Left lung (tissue), 14 donors: ENCODE measurements at places on chromosomes 12 and 14. TPM values are rescaled to one million over a fixed set of nuclear protein-coding genes. Genes with fewer than 3 reads are reported as not detected.

DNA sequence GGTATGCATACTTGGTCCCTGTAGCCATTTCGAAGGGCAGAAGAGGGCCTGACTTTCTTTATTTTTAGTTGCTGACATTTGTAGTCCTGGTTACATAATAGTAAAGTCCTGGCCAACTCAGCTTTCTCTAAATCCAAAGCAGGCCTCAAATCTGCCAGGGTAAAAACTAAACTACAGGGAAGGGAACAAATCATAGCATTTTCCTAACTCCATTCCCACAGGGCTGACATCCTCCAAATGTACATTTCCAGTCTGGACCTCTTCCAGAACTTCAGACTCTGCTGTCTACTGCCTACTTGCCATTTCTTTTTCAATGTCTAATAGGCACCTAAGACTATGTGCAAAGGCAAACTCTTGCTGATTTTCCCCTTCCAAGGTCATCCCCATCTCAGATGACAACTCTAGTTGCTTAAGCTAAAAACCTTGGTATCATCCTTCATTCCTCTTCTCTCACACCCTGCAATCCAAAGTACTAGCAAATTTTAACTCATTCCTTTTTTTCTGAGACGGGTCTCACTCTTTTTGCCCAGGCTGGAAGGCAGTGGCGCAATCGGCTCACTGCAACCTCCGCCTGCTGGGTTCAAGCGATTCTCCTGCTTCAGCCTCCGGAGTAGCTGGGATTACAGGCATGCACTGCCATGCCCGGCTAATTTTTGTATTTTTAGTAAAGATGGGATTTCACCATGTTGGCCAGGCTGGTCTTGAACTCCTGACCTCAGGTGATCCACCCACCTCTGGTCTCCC, 2.0 kb downstream of the DDIT3 start:
- no peak for DNase-seq

DNA sequence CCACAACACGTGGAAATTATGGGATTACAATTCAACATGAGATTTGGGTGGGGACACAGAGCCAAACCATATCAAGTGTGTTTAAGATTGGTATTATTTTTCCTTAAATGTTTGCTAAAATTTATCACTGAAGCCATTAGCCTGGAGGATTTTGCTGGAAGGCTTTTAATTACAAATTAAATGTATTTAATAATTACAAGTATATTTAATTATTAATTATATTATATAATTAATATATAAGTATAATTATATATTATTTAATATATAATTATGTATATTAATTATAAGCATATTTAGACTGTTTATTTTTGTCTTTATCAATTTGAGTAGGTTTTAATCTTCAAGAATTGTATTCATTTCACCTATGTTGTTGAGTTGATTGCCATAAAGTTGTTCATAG, 427.4 kb upstream of the FLRT2 start:
- DNase-seq: no peak

GRCh38 chr12:79435742-79436141, 255.0 kb downstream of the PAWR start:
- no peak for DNase-seq

GRCh38 chr12:22286569-22286968, 47.9 kb downstream of the ST8SIA1 start:
- no peak for DNase-seq

RFLNA gene
- polyA plus RNA-seq: 3.1 TPM

DNA sequence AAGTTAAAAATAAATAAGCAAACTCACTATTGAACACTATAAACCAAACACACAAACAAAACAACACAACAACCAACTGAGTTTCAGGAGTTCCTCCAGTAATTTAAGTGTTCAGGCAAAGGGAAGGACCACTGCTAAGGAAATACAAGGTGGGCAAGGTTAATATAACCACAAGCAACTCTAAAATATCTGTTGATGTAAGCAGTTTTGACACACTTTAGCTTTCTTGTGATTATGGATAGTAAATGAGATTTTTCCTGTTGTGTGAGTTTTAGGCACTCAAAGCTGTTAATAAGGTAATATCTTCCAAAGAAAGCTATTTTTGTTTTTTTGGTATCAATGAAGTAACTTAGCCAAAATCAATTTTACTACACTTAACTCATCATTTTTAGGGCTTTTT, 839.1 kb upstream of the FOXG1 start:
- no peak for DNase-seq

GRCh38 chr12:87988534-87988933, 40.7 kb downstream of the C12orf50 start:
- DNase-seq: no peak

- no peak for DNase-seq
These were observed 90.0 kb upstream of the TMEM263 start for GRCh38 chr12:106865683-106866082.

DNA sequence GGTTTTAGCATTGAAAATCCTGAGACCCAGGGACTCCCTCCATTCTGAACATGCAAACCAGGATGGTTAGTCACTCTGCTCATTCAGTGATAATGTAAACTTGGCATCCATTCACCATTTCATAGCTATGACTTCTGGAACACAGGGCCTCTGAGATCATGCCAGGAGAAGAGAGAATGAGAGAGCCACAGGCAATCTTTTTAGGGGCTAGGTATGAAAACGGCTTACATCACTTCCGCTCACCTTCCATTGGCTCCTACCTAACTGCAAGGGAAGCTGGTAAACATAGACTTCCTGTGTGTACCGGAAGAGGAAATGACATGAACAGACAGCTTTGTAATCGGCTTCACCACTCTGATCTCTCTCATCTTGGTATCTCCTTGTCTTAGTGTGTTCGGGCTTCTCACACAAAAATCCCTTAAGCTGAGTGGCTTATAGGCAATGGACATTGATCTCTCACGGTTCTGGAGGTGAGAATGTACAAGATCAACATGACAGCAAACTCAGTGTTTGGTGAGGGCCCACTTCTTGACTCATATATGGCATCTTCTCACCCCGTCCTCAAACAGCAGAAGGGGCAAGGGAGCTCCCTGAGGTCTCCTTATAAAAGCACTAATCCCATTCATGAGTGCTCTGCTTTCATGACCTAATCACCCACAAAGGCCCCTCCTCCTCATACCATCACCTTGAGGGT, 465.9 kb upstream of the TBX3 start:
- DNase-seq: no peak

- peak; percentile 32 for DNase-seq
These were observed 3.7 kb downstream of the GPR132 start for GRCh38 chr14:105061428-105062047.

SLC15A4 gene
- 29.4 TPM for polyA plus RNA-seq

DNA sequence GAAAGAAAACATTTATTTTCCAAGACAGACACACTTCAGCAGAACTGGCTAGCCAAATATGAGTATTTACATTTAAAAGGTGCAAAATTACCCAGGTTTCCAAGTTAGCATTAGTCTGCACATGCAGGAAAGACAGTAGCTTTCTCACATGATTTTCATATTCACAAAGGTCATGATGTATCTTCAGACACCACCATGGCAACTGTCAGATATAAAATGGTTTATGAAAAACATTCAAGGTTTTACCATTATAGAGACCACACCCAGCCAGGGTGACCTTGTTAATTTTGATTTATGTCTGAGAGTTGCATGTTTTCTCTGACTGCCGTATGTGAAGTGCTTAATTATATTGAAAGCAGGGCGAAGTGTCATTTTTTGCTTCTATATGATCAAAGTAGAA, 91.2 kb downstream of the GXYLT1 start:
- DNase-seq: no peak

- DNase-seq: no peak
These were observed 30.5 kb downstream of the RPH3A start for GRCh38 chr12:112822056-112822455.

- DNase-seq: no peak
These were observed 5.1 kb downstream of the TMEM179 start for GRCh38 chr14:104599446-104599845.

TAS2R20 gene
- polyA plus RNA-seq: 3.6 TPM

DNA sequence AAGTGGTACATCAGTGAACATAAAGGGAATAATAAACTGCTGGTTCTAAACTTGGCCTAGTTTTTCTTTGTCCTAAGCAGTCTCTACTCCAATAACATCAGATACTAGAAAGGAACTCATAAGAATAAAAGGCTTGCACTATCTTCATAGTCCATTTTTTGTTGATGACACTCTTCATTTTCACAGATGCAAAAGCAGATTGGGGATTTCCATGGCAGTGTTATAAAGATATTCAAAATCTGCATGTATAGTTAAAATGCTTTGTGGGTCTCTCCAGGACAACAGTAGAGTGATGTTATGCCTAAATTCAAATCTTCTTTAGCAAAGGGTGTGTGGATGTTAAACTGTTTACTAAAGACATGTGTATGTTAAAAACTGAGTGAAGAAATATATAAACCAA, 745.8 kb downstream of the TRHDE start:
- no peak for DNase-seq

DNA sequence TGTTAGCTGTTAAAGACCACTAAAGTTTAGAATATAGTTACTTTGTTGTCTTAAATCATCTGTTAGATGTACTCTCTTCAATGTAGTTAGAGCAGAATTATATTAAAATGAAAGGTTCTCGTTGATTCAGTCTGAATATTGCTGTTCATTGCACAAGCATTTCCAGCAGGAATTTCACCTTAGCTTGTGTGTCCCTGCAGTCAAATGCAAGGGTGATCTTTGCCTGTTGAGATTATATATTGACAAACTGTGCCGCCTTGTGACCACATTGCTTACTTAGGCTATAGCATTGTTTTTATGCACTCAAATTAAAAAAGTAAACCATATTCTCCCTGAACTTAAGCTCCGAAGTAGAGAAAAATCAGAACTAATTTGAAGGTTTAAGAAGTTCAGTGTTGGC, 39.5 kb downstream of the ATP2A2 start:
- no peak for DNase-seq

DNA sequence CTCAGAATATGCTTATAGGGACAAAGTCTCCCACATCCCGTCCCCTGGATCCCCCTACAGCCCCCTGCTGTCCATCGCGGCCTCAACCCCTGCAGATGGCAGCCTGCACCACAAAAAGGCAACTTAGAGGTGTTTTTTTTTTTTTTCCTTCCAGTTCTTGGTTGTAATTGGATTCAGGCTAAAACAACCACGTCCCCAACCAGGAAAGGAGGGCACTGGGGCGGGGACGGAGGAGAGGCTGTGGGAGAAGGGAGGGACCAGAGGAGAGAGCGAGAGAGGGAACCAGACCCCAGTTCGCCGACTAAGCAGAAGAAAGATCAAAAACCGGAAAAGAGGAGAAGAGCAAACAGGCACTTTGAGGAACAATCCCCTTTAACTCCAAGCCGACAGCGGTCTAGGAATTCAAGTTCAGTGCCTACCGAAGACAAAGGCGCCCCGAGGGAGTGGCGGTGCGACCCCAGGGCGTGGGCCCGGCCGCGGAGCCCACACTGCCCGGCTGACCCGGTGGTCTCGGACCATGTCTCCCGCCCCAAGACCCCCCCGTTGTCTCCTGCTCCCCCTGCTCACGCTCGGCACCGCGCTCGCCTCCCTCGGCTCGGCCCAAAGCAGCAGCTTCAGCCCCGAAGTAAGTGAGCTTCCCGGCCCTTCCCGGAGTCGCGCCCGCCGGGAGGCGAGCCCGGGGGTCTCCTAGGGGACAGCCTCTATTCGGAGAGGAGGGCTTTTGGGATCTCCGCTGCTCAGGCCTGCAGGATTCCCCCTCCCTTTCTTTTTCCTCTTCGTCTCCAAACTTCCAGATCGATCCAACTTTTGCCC, at the start of gene MMP14:
Gene MMP14 (plus strand): TSS at position 285 of the 813 bp plus-strand sequence. CDS start 233 bp downstream, at position 518.
- DNase-seq: peak; percentile 83

PAPLN gene
- polyA plus RNA-seq: 10.7 TPM

DNA sequence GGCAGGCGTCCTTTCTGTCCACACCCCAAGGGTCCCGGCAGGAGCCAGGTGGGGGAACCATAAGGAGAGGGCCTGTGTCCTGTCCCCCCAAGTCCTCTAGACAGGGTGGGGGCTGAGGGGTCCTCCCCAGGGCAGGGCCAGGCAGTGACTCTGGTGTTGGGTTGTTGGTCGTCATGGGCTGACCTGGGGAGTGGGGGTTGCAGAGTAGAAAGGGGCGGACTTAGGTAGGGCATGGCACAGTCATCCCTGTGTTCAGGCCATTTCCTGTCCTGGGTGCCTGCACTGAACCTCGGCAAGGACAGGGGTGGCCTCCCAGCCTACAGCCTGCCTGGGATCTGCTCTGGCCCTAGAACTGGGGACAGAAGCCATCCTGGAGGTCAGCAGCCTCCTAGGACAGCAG, 356.2 kb downstream of the TMEM121 start:
- DNase-seq: peak; percentile 49

DNA sequence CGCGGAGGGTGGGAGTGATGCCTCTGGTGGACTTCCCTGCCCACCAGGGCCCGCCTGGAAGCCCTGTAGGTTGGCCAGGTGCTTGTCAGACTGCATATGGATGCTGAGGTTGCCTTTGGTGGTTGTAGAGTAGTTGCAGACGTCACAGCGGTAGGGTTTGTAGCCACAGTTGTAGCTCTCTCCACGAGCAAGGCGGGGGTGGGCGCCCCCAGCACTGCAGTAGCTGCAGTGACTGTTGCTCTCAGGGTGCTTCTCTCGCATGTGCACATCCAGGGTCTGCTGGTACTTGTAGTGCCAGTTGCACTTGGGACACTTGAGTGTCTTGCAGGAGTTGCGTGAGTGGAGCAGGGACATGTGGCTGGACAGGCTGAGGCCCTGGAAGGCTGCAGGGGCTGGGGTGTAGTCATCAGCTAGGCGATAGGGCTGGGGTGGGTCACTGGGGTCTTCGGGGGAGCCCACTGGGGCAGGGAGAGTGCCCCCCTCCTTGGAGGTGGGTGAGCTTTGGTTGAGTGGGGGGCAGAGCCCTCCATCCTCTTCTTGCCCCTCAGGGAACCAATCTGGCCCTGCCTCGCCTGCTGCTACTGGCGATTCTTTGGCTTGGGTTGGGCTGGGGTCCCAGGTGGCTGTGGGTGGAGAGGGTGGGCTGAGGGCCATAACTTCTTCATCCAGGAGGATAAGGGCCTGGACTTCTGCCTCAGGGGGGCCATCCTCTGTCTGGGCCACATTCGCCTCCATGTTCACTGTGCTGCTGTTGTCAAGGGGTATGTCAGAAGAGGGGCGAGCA, 17.7 kb downstream of the ZFHX2 start:
- DNase-seq: no peak

DNA sequence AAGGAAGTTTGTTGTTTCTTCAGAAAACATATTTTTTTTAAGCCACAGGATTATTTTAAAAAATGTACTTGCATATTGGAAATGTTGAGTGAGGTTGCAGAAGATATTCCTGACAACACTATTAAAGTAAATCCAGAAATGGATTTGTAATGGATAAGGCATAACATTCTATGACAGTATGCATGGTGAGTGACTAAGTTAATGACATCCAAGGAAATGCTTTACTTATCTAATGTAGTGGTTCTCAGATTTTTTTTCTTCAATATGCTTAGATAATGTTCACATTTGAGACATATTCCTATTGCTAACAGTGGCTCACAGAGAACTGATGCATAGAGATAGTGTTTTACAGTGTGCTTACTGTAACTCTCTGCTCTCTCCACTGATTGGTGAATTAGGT, 49.4 kb downstream of the ZDHHC17 start:
- no peak for DNase-seq

GRCh38 chr12:57227315-57228115, 2.0 kb upstream of the SHMT2 start:
- DNase-seq: no peak
